Natural killer cell treated with Interleukin-12 subunit alpha and Interleukin-12 subunit beta and Interleukin-15 and Interleukin-18, amount 100 ng/mL, for 72 hours (primary cell): ENCODE measurements at places on chromosomes 2 and 18. TPM values are rescaled to one million over a fixed set of nuclear protein-coding genes. Genes with fewer than 3 reads are reported as not detected.

DNA sequence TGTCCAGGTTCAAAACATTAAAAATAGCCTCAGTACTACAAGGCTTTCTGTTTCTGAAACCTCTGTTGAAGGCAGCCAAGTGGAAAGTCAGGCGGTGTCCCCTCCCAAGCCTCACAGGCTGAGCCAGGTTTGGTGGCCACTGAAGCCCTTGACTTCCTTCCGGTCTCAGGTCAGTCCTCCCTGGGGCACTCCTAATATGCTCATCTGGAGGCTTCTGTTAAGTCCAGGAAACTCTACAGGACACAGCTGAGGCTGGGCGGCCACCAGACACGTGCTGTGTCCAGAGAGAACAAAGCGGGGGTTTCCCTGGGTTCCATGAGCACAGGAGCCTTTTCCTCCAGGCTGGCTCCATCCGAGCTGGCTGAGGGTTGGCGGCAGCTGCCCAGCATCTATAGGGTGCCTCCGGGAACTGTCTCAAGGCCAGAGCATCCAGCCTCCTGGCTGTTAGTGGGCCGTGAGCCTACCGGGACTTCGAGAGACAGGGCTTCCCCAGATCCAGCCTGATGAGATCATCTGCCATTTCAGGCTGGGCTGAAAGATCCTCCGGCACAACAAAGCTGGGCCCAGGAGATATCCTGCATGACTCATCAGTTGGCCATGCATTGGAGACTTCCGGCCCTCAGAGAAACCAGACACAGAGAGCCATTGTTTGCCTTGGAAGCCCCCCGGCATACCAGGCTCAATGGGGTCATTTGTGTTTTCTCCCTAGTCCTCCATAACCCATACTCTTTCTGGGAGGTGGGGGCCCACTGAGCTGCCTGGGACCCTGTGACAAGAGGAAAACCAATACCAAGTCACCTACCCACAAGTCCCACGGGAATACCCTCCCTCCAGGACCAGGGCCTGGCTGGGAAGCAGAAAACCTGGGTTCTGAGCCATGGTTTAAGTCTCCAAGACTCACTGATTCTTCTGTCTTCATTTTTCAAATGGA lies 71.7 kb downstream of the HS1BP3 start:
- H3K4me1 ChIP-seq, result peaks cover 19% of the 10 kb centered on the region
- H3K4me3 ChIP-seq, result no peak overlapping the region
- peaks cover 10% of the 10 kb centered on the region for H3K36me3 ChIP-seq
- H3K27ac ChIP-seq, result peak overlapping the region; percentile 69
- no peak for DNase-seq

- no peak for DNase-seq
- no peak overlapping the region for H3K4me3 ChIP-seq
- no peaks in the 10 kb centered on the region for H3K36me3 ChIP-seq
- no peaks in the 10 kb centered on the region for H3K27me3 ChIP-seq
- H3K27ac ChIP-seq, result no peak overlapping the region
Measured at GRCh38 chr2:107072150-107072940, 186.4 kb upstream of the ST6GAL2 start.

The DNAJC5G gene
- not detected for total RNA-seq

GRCh38 chr18:2919600-2919999 lies 72.8 kb downstream of the EMILIN2 start:
- peaks cover 13% of the 10 kb centered on the region for H3K4me1 ChIP-seq
- H3K27me3 ChIP-seq, result no peaks in the 10 kb centered on the region
- no peak overlapping the region for H3K27ac ChIP-seq
- no peak overlapping the region for H3K4me3 ChIP-seq
- peaks cover 28% of the 10 kb centered on the region for H3K36me3 ChIP-seq
